ENCODE measurements at places on chromosomes 11 and 22. TPM values are rescaled to one million over a fixed set of nuclear protein-coding genes. Genes with fewer than 3 reads are reported as not detected.
A peak's percentile ranks its signal among the peaks of the same experiment; 100 is the strongest.

Gene TYMP
- 27.4 TPM for total RNA-seq

Gene PTS
- 22.2 TPM for total RNA-seq

Gene OR2AG1
- total RNA-seq, result not detected

Gene TRIM48
- not detected for total RNA-seq

Gene LRRC55
- total RNA-seq, result 0.33 TPM

Gene ARHGEF17
- 141 TPM for total RNA-seq

Gene RASGRP2
- total RNA-seq, result 32.8 TPM

Gene WBP2NL
- 0.33 TPM for total RNA-seq

Gene ZBED5
- total RNA-seq, result 36.5 TPM

Gene SYT8
- total RNA-seq, result not detected

GRCh38 chr11:9506489-9507276 lies 45.9 kb downstream of the ZNF143 start:
- H3K36me3 ChIP-seq, result peaks cover 11% of the 10 kb centered on the region
- no peaks in the 10 kb centered on the region for H3K27me3 ChIP-seq
- no peak overlapping the region for H3K27ac ChIP-seq
- no peak overlapping the region for H3K4me3 ChIP-seq
- no peaks in the 10 kb centered on the region for H3K4me1 ChIP-seq
- peak; percentile 93 for DNase-seq

DNA sequence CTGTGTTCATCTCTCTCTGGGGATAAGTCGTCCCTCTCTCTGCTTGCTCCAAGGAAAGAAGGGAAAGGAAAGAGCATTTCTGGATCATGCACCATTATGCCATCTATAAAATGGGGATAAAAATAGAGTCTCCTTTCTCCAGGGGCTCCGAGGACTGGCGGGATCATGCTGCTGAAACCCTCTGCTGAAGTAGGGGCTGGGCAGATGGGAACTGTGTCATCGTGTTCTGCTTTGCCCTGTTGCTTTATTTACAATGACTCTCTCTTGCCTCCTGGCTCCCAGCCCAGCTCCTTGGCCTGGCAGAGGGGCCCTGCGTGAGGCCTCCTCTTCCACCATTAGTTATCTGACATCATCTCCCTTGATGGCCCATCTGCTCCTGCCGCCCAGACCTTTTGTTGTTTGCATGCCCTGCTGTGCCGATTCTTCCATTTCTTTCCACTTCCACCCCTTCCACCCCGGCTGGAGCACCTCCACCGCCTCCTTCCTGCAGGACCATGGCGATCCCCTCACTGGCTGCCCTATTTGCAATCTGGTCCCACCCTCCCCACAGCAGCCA lies 200.9 kb downstream of the MYO18B start:
- no peak for DNase-seq
- H3K4me3 ChIP-seq, result no peak overlapping the region
- H3K4me1 ChIP-seq, result no peaks in the 10 kb centered on the region
- H3K36me3 ChIP-seq, result peaks cover 19% of the 10 kb centered on the region
- H3K27me3 ChIP-seq, result peaks cover 47% of the 10 kb centered on the region
- no peak overlapping the region for H3K27ac ChIP-seq

- no peaks in the 10 kb centered on the region for H3K27me3 ChIP-seq
- no peaks in the 10 kb centered on the region for H3K4me1 ChIP-seq
- no peak for DNase-seq
- H3K27ac ChIP-seq, result no peak overlapping the region
- H3K36me3 ChIP-seq, result no peaks in the 10 kb centered on the region
- no peak overlapping the region for H3K4me3 ChIP-seq
These were observed 60.8 kb upstream of the FAM181B start for GRCh38 chr11:82794490-82794889.

- H3K4me3 ChIP-seq, result no peak overlapping the region
- no peak overlapping the region for H3K27ac ChIP-seq
- no peaks in the 10 kb centered on the region for H3K4me1 ChIP-seq
- no peak for DNase-seq
These were observed 15.6 kb downstream of the SUN2 start for GRCh38 chr22:38740116-38740723.

- no peak overlapping the region for H3K4me3 ChIP-seq
- H3K36me3 ChIP-seq, result no peaks in the 10 kb centered on the region
- DNase-seq, result no peak
- H3K4me1 ChIP-seq, result no peaks in the 10 kb centered on the region
These were observed 177.8 kb upstream of the MPPED2 start for GRCh38 chr11:30763951-30764350.

DNA sequence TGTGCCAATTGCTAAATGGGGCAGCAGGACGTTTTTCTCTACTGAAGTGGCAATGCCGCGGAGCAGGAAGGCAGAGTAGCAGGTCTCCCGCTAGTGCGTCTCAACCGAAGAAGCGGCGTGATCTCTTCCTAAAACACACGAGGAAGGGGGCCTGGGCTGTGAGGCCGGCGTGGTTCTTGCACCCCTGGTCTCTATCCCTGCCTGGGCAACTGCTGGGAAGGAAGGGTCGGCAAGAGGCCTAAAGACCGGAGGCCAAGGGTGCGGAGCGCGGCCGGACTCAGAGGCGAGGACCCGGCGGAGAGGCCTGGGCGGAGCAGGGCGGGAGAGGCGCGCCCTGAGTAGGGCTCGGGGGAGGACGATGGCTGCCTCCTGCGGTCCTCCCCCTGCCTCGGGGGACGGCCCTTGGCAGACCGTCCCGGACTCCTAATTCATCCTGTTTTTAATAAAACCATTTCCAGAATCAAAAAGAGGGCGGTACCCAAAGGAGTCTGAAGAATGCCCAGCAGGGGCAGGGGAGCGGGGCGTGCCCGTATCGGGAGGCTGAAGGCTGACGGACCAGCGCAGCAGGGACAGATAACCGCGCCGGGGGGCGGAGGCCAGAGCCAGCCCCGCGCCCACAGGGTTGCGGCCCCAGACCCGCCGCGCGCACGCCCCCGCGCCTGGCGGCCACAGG lies 572 bp upstream of the APLP2 start:
- DNase-seq, result peak; percentile 94
- H3K27me3 ChIP-seq, result no peaks in the 10 kb centered on the region
- peak overlapping the region; percentile 94 for H3K4me3 ChIP-seq
- H3K36me3 ChIP-seq, result no peaks in the 10 kb centered on the region

DNA sequence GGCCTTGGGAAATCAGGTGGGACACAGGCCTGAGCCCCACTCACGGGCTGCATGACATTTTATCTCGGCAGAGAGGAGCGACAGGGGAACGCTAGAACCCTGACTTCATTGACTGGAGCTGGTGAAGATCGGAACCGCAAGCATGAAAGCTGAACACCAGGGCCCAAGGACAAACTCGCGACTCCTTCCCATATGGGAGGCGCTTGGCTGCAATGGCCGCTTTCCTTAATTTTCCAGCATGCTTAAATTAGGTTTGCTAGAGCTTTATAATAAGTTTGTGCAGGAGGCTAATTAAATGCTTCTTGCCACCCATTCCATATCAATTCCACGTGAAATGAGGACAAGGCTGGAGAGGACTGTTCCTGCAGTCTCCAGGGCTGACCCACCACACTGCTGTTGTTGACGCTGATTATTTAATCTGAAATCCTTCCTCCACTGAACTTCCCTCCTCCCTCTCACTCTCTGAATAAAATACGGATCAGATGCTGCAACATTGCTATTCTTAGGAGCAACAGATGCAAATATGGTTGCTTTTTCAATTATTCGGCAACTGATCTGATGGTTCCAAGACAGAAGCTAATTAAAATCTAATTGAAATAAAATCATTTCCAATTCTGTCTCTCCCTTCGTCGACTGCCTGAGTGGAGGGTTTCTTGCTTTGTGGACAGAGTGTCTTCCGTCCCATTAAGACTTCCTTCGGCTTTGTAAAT lies 692.9 kb downstream of the OPCML start:
- no peaks in the 10 kb centered on the region for H3K4me1 ChIP-seq
- H3K27me3 ChIP-seq, result no peaks in the 10 kb centered on the region
- no peak for DNase-seq
- H3K4me3 ChIP-seq, result no peak overlapping the region

DNA sequence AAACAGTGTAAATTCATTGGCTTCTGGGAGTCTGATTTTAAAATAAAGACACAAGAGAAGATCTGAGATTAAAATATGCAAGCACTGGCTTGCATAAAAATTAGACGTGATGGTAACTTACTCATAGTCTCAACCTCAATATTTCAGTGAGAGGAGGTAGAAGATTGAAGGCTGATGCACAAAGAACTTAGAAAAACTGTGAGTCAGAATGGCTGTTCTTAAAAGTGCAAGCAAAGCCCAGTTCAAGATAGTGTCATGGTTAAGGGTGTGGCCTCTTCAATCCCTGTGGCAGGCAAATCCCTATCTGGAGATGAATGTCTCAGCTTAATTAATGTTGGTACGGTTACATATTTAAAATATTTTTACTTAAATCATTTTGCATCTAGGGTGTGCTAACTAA lies 33.6 kb upstream of the FIBIN start:
- no peak overlapping the region for H3K4me3 ChIP-seq
- no peaks in the 10 kb centered on the region for H3K36me3 ChIP-seq
- no peaks in the 10 kb centered on the region for H3K27me3 ChIP-seq
- DNase-seq, result no peak
- H3K27ac ChIP-seq, result no peak overlapping the region

DNA sequence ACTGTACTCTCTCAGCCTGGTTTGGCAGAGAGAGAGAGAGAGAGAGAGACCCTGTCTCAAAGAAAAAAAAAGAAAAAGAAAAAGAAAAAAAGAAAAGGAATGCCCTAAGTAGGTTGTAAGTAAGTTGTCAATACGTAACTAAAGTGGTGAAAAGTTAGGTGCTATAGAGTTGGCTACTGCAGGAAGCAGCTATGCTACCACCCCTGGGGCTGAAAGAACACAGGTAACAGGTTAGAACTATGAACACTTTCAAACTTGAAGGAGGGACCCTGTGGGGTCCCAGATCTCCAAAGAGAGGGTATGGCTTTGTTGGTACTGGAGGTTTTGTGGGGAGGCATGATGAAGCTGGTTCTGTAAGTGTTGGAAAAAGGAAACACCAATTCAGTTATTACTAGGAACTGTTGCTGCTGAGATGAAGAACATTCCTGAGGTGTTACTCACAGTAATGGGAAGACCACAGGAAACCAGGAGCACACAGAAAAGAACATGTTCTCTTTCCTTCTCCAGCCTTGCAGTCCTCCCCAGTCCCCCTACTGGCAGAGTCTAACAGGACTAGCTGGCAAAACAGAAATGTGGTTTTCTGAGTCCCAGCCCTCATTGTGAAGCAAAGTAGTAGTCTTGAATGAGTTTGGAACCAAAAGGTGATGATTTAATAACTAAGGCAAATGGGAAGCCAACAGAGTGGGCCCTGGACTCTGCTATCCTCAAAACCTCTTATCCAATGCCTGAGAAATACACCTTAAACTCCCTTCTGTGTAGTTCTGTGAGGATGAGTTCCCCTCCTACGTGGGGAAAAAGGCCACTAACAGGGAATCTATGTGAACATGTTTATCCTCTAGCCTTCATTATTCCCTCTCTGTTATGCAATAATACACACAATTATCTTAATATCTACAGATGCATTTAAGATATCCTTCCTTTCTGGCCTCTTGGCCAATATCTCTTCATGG lies 427.0 kb upstream of the DDI1 start:
- H3K4me1 ChIP-seq, result no peaks in the 10 kb centered on the region
- no peak overlapping the region for H3K27ac ChIP-seq
- H3K36me3 ChIP-seq, result no peaks in the 10 kb centered on the region
- no peak overlapping the region for H3K4me3 ChIP-seq

GRCh38 chr11:3920148-3920852 lies 64.8 kb downstream of the STIM1 start:
- no peaks in the 10 kb centered on the region for H3K27me3 ChIP-seq
- H3K27ac ChIP-seq, result no peak overlapping the region
- no peak overlapping the region for H3K4me3 ChIP-seq
- peaks cover 8% of the 10 kb centered on the region for H3K4me1 ChIP-seq
- no peak for DNase-seq

GRCh38 chr11:36062796-36063365 lies 119.0 kb downstream of the LDLRAD3 start:
- peak overlapping the region; percentile 20 for H3K27ac ChIP-seq
- H3K27me3 ChIP-seq, result no peaks in the 10 kb centered on the region
- no peak for DNase-seq
- H3K4me1 ChIP-seq, result no peaks in the 10 kb centered on the region
- no peaks in the 10 kb centered on the region for H3K36me3 ChIP-seq
- no peak overlapping the region for H3K4me3 ChIP-seq

DNA sequence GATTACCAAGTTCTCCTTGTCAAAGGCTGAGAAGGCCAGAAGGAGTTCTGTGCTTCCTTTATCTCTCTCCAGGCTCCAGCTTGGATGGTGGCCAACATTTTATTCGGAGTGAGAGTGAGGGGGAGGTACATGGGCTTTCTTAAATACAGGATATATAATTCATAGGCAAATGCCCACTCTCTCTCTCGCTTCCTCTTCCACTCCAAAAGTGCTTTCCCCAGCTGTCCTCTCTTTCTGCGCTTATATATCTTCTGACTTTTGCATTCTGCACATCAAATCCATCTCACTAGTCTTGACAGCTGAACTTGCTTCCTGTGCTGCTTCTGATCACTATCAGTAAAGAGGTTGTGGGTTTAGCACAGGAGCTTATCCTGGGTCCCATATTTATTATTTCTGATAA lies 125.4 kb upstream of the ARHGAP20 start:
- H3K27me3 ChIP-seq, result no peaks in the 10 kb centered on the region
- H3K4me1 ChIP-seq, result no peaks in the 10 kb centered on the region
- no peak overlapping the region for H3K4me3 ChIP-seq
- DNase-seq, result no peak

DNA sequence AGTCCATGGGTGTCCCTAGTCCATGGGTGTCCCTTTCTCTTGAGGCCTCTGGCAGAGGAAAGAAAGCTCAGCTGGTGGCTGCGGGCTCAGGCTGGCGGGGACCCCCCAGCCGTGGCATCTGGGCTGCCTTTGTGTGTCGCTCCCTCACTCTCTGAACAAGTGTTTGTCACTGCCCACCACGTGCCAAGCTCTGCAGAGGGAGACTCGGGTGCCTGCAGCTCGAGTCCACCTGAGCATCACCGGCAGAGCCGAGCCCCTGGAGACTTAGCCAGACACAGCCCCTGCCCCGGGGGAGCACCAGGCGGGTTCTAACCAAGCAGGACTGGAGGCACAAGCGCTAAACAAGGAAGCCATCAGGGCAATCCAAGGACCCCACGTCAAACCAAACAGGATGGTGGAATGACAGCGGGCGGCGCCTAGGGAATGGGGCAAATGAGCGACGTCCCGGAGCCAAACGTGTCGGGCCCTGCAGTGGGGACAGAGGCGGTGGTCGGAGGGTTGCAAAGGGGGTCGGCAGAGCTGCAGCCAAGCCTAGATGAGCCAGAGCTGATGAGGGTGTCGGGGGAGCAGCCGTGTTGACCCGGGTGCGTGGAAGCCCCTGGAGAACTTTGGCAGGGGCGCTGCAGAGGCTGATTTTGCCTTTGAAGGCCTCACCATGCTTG lies 2.1 kb upstream of the GRAMD4 start:
- H3K27me3 ChIP-seq, result no peaks in the 10 kb centered on the region
- H3K4me3 ChIP-seq, result no peak overlapping the region
- no peak for DNase-seq
- H3K4me1 ChIP-seq, result peaks cover 66% of the 10 kb centered on the region
- no peak overlapping the region for H3K27ac ChIP-seq
- H3K36me3 ChIP-seq, result no peaks in the 10 kb centered on the region
